Erythroblast (primary cell): ENCODE measurements at places on chromosomes 5 and 9.

DNA sequence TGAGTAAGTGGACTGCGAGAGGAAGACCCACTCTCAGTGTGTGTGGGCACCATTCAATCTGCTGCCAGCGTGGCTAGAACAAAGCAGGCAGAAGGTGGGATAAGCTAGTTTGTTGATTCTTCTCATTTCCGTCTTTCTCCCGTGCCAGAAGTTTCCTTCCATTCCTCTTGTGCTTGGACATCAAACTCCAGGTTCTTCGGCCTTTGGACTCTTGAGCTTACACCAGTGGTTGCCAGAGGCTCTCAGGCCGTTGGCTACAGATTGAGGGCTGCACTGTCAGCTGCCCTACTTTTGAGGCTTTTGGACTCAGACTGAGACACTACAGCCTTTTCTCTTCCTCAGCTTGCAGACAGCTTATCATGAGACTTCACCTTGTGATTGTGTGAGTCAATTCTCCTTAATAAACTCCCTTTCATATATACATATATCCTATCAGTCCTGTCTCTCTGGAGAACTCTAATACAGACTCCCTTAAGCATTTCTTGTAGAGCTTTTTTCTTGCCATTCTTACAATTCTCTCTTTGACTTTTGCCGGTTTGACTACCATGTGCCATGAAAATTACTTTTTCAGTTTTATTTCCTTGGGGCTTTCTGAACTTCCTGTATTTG is 494.9 kb downstream of the PRR16 start:
- DNase-seq: no peak

DNA sequence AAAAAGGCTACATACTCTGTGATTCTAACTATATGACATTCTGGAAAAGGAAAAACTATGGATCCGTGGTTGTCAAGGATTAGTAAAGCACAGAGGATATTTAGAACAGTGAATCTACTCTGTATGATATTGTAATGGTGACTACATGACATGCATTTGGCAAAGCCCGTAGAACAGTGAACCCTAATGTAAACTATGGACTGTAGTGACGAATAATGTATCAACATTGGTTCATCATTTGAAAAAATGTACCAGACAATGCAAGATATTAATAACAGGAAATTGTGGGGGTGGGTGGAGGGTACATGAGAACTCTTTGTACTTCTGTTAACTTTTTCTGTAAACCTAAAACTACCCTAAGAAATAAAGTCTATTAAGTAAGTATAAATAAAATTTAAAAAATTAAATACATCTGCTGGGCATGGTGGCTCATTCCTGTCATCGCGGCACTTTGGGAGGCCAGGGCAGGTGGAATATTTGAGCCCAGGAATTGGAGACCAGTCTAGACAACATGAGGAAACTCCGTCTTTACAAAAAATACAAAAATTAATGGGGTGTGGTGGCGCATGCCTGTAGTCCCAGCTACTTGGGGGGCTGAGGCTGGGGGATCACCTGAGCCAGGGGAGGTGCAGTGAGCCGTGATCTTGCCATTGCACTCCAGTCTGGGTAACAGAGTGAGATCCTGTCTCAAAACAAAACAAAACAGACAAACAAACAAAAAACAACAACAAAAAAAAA is 101.7 kb upstream of the TBC1D2 start:
- no peak for DNase-seq

- DNase-seq: no peak
Measured at GRCh38 chr5:963310-963672, 45.3 kb upstream of the NKD2 start.

GRCh38 chr9:69885931-69886330 is 65.3 kb downstream of the CFAP95 start:
- DNase-seq: no peak

DNA sequence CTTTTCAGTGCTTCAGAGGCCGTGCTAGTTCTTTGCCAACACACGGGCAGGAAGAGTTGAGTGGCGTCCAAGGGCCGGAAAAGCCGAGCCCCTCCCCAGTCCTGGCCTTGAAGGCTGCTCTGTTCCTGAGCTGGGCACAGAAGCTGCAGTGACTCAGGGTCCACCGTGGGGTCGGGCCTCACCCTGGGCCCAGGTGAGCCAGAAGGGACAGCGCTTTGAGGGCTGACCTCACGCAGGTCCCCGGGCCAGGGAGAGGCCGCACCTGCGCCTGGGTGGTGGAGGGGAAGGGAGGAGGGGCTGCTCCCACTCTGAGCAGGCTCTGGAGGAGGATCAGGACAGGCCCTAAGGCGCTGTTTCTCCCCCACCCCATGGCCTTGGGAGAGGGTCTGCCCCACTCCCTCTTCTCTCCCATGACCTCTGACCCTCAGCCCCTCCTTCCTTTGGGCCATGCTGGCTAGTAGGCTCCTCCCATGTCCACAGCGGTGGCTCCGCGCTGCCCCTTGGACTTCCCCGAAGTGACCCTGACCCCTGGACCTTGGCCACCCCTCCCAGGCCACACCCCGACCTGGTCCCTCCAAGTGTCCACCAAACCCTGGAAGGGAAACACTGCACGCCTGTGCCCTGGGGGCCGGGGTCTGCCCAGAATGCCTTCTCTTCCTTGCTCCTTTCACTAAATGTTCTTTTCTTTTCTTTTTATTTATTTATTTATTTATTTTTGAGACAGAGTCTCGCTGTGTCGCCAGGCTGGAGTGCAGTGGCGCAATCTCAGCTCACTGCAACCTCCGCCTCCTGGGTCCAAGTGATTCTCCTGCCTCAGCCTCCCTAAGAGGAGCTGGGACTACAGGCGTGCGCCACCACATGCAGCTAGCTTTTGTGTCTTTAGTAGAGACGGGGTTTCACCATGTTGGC is 19.7 kb upstream of the SLC6A19 start:
- no peak for DNase-seq

GRCh38 chr5:150295172-150295634 is 5.6 kb upstream of the CAMK2A start:
- no peak for DNase-seq

DNA sequence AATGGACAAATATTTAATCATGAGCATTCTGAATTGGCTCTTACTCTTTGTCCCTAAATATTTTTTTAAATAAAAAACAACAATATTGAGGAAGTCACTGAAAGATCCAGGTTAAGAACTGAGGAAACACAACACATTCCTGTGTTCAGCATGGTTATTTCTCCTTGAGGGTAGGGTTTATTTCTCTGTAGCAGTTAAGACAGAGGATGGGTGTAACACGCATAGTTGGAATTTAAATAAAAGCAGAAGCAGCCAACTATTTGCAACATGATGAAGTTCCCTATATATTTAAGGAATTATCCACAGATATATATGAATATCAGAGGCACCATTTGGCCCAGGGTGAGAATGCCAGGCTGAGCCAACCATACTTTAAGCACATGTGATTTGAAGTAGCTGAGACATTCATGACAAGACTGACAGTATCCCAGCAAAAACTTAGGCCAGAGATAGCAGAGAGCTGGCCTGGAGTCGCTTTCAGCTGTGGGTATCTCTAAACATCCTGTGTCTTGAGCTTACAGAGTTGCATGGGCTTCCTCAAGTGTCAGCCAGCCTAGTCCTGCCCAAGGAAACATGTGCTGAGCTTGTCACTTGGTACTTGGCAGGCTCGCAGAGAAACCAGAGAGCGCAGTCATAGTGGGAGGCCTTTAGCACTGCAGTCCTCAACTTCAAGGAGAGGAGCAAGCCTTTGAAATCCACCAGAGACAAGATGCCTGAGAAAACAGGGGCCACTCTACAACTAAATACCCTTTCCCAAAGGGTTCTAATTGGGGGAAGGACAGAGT is 43.6 kb downstream of the SEMA5A start:
- DNase-seq: no peak

- no peak for DNase-seq
Measured at GRCh38 chr5:6995115-6995514, 281.9 kb downstream of the TENT4A start.

- DNase-seq: no peak
Measured at GRCh38 chr5:38535248-38535750, 21.1 kb downstream of the LIFR start.

- no peak for DNase-seq
Measured at GRCh38 chr9:121463026-121463807, 36.4 kb downstream of the GGTA1 start.

DNA sequence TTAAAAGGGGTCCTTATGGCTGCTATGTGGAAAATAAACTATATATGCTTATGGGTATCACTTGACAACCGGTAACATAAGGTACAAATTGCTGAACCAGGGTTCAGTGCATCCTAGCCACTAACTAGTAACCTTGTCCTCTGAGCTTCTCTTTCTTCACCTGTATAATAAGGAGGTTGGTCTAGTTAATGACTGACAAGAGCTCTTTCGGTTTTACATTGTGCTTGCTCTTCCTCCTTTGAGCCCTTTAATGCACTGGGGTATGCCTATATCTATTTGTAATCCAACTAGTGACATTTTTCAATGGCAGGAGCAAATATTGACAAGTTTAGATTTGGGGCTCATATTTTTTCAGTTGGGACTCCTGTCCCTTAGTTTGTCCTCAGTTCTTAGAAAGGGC is 66.1 kb downstream of the NPR3 start:
- DNase-seq: no peak
